Effector memory CD4-positive, alpha-beta T cell (primary cell): ENCODE measurements at places on chromosomes 7 and 10.

DNA sequence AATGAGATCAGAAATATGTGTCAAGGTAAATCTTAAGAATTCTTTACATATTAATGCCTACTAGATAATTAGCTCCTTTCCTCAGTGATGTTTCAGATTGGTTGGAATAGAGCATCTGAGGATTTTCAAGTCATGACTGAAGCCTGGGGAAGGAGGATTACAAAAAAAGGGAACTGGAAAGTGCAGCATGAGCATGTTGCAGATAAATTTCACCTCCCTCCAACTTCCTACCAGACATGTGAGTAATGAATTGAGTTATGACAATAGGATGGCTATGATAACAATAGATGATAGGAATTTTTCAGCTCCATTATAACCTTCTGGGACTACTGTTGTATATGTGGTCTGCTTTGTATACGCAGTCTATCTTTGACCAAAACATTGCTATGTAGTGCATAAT is 104.2 kb upstream of the RAB18 start:
- DNase-seq: no peak

DNA sequence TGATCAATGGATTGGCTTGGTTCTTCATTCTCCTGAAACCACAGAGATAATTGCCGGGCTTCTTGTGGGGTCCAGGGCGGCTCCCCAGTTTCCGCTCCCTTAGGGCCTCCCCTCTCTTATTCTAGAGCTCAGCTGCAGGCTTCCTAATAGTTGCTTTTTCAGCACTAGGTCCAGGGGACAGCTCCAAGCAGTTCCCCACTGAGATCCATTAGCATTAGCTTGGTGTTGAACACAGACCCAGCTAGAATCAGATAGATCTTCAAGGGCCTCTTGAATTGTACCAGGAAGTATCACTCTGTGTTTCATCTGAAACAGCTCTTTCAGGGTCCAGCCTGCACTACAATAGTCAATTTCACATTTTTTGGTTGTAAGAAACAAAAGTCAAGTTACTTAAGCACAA is 238.7 kb downstream of the SEC23IP start:
- DNase-seq: no peak

GRCh38 chr7:117895276-117895675 is 22.0 kb upstream of the CTTNBP2 start:
- DNase-seq: no peak

DNA sequence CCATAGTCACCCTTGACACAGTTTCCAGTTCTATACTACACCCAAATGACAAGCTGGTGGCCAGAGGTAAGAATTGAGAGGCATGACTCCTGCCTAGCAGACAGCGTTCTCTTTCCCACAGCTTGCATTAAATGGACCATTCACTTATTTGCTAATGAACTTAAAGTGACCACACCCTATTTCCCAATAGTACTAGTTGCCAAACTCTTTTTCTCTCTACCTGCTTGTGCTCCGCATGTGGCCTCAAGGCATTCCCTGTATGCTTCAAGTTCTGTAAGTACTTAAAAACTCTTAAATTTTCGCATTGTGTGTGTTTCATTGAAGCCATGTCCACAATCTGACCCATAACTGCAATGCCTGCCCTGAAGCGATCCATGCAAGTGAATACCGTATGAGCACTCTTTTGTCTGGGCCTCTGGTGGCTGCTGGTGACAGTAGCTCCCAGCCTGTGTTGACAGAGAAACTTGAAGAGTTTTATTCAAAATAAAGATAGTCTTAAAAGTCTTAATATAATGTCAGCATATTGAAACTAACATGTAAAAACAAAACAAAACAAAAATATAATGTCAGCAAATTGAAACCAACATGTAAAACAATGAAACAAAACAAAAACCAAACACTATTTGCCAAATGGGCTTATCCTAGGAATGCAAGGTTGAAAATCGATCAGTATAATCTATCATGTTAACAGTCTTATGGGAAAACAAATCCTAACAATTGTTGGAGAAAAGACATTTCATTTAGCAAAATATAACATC is 73.6 kb downstream of the CCSER2 start:
- no peak for DNase-seq

- DNase-seq: no peak
Observed at GRCh38 chr10:125011926-125012705, 70.2 kb downstream of the ZRANB1 start.

DNA sequence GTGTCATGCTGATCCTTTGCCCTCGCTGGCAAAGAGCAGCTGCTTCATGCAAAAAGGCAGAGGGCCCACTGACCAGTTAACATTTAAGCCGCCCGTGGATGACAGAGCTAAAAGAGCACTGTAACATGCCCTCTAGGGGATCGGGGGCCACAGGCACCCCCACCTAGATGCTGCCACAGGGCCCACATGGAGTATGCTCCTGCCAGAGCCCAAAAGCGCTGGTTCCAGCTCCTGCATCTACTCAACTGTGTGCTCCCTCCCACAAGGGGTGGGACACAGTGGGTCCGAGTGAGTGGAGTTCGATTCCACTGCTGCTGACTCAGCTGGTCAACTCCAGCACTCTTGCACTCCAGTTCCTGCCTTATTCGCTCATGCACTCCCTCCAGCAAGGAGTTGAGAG is 199.8 kb upstream of the CNTNAP2 start:
- no peak for DNase-seq

DNA sequence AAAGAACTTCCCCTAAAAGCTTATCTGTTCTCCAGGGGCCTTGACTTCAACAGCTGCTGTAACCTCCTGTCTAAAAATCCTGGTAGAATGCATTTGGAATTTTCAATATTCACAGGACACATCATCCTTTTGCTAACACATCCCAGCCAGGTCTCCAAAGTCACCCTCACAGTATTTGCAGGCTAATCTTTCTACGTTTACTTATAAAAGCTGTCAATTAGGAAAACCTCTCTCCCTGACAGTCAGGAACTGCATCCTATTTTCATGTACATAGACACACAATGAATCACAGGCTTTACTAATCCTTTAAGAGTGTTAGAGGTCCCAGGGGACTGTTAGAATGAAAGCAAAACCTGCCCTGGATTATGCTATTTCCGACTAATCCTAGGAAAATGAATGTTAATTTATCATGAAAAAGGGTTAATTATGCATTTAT is 102.2 kb downstream of the GFRA1 start:
- DNase-seq: no peak

- DNase-seq: no peak
Observed at GRCh38 chr10:103175580-103176285, 17.3 kb downstream of the NT5C2 start.
